ENCODE measurements at places on chromosomes 7 and 10.

DNA sequence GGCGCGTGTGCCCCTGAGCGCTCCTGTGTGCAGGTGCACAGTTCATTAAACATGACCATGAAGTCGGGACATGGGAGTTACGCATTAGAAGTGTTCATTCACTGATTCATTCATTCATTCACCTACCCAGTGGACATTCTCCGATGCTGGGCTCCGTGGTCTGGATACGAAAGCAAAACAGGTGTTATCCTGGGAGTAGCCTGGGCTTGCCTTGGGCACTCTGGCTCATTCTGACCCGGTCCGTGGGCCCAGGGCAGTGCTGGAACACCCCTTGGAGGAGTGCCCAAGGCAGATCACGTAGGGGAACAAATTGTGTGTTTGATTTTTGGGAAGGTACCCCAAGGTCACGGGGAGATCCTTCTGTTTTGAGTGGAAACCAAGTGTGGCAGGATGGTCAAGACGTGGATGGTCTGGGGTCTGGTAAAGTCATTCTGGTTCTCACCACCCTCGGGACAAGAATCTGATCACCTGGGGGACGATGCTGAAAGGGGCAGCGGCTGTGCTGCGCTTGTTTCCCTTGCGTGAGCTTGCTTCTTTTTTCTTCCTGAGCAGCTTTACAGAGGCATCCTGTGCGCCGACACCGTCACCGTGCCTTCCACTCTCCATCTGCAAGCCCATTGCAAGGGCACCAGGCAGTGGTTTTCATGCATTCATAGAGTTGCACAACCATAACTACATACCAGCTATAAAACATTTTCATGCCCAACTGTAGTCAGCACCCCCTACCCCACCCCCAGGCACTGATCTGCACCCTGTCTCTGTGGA is 10.1 kb downstream of the ELFN1 start:
- DNase-seq: no peak

- no peak for DNase-seq
Observed at GRCh38 chr10:76350583-76350982, 919.2 kb downstream of the LRMDA start.

DNA sequence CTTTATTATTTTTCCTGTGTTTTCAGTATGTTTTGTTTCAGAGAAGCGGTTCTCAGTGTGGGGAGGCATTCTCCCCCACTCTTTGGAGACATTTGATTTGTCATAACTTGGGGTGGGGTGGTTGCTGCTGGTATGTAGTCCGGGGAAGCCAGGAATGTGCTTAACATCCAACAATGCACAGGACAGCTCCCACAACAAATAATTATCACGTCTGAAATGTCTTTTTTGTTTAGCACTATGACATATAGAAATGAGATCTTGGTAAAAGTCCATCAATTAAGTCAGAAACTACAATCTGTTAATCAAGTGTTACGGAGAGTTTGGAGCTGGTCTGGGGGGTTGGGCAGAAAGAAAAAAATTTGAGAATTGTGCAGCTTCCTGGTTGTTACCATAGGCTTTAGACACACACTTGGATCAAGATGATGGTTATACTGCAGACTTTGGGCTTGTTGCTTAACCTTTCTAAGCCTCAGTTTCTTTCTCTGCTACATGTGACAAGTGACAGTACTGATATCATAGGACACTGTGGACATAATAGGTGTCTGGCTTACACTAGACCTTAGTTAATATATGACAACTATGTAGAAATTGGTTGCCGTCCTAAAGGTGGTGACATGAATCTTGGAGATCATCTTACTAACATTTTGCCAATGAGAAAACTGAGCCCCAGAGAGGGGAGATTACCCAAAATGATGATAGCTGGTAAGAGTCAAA is 113.7 kb downstream of the LRMDA start:
- DNase-seq: no peak

- no peak for DNase-seq
Observed at GRCh38 chr7:4307316-4308204, 374.5 kb upstream of the FOXK1 start.

GRCh38 chr7:44230286-44230685 is 29.5 kb downstream of the YKT6 start:
- no peak for DNase-seq

DNA sequence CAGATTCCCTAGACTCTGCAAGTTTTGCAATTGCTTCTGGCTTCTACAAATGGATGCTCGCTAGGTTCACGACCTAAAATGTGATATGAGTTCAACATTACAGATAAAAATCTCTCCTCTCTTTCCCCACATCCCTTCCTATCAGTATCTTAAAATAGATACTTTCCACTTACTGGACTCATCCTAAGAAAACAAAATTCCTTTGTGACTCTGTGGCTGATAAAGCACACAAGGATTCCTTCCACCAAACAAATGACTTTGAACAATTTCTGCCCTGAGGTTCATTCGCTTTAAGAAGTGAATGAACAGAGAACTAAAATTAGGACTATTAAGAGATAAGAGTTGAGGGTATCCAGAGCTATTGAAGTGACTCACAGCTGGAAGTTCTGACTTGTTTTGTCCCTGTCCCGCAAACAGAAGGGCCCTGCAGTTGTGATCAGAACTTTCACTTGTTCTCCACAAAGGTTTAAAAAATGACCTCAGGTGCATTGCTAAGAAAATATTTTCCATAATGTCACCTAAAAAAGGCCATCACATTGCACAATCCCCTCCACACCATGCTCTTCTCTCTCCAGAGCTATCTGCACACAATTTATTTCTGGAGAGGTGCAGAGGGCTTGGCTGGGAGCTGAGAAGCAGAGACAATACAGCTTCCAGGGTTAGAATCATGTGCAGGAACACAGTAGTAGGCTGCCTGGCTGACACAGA is 96.1 kb downstream of the PIP4K2A start:
- no peak for DNase-seq

DNA sequence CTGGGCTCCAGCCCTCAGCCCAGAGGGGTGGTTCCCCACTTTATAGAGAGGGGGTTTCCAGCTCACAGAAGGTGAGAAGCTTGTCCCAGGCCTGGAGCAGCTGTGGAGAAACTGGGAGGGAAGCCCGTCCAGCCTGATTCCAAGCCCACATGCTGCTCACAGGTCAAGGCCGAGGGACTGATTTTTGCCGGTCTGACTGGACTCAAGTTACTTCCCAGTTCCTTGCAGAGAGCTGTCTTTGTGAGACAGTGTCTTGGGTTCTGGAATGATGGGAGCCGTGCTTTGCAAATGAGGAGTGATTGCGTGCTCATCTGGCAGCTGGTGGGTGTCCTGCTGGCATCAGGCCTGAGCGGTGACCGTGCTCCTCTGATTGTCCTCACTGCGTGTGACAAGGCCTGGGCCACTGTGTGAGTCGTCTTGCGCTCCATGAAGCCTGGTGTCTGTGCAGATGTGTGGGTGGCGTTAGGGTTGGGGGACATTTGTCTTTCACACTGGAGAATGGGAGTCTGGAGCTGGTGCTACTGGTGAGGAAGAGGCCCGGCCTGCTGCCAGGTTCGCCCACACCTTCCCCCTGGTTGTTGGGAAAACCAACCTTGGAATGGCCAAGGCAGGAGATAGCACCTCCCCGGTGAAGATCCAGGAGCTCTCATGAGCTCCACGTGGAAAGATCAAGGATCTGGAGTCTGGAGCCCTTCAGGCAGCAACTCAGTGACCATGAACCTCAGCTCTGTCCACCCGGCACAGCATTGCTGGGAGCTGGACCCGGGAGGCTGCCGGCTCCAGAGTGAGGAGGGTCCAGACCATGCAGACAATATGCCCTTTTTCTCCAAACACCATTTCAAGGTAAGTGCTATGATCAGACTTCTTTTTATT is 129.6 kb downstream of the SMURF1 start:
- DNase-seq: no peak

DNA sequence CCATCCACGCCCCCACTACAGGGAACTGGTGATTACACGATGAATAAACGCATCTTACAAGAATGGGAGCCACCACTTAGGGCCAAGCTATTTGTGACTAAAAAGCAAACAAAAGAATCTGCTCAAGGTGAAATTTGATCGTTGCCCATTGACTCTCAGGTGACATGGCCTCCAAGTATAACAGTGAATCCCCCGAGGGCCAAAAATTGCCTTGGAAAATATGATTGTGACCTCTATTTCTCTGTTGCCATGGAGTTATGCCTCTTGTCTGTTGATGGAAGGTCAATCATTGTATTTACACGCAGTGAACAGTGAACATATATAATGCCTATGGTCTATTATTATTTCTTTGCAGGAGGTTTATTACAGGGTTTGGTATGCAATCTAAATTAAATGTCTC is 282.3 kb downstream of the KLF6 start:
- DNase-seq: no peak

GRCh38 chr10:29841724-29842649 is 207.2 kb upstream of the SVIL start:
- no peak for DNase-seq

DNA sequence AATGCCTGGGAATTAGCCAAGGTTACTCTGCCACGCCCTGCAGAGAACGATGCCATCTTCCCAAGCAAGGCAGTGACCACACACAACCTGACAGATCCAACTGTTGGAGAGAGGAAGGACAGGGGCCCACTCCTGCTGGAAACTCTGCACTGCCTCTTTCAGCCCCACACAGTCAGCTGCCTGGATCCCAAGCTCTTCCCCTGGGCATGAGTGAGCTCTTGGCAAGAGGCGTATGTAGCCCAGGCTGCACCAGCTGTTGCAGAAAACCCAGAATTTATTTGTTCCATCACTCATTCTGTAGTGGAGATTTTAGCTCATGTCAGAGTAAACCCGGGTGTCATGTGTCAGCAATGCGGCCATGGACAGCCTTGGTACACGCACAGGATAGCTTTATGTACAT is 135.1 kb upstream of the TRIM24 start:
- no peak for DNase-seq

DNA sequence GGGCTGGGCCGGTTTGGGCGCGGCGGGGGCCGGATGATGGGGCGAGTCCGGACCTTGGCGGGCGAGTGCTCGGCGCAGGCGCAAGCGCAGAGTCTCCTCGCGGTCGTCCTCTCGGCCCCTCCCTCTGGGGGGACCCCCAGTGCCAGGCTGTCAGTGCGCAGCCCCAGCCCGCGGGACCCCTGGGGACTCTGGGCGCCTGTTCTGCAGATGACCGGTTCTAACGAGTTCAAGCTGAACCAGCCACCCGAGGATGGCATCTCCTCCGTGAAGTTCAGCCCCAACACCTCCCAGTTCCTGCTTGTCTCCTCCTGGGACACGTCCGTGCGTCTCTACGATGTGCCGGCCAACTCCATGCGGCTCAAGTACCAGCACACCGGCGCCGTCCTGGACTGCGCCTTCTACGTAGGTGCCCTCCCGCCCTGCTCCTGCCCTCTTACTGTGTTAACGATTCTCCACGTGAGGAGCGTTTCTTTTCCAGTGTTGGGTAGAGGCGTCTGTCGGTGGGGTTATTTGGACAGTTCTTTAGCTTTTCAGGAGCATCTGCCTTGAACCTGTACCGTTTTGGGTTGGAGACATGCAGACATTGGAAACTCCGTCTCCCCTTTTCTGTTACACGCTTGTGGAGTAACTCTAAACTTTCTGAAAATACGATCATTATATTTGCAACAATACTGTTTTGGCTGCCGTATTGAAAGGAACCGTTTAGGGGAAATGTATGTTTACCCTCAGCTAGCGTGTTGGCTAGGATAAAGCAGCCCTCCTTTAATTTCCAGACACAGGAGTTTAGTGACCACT is 706 bp downstream of the BUB3 start:
- DNase-seq: no peak

DNA sequence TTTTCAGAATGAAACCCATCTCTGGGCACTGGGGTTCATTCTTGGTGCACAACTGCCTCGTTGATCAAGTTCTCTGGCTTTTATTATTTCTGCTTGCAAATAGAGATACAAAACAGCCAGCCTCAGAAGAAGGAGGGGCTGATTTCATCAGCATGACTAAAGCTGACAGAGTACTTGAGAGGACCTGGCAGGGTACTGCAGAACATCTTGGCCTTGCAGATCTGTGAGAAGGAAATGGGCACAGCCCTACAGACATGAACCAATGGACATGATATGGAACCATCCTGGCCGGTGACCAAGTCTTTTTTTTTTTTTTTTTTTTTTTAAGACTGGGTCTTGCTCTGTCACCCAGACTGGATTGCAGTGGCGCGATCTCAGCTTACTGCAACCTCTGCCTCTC is 240.6 kb downstream of the VTI1A start:
- DNase-seq: no peak

GRCh38 chr7:150756166-150756565 is 18.9 kb downstream of the GIMAP5 start:
- DNase-seq: no peak

DNA sequence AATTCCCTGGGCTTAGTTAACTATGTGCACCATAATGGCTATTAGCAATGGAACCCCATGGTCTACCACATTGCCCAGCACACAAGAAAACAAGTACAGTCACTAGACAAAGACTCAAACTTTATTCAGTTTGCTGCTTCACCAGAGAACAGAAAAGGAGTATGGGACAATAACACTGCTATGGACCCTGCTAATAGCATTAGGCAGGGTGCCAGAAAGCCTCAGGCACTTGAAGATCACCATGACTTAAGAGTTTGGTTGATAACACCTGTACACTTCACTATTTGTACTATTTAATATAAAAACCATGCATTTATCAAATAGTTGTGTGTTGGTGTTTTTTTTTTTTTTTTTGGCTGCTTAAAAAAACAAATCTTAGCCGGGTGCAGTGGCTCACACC is 159.6 kb downstream of the KMT2E start:
- DNase-seq: no peak

DNA sequence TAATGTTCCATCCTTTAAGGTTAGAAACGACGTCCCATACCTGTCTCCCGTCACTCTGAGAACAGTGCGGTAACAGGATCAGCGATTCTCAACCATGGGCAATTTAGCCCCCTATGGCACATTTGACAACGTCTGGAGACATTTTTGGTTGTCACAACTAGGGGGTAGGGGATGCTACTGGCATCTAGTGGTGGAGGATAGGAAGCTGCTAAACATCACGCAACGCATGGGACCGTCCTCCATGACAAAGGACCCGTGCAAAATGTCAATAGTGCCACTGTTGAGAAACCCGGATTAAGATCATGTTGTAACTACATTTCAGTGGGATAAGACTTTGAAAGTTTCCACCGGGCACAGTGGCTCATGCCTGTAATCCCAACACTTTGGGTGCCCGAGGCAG is 5.0 kb upstream of the PAXIP1 start:
- DNase-seq: no peak

- no peak for DNase-seq
Observed at GRCh38 chr10:89431977-89432376, 17.6 kb downstream of the IFIT5 start.

DNA sequence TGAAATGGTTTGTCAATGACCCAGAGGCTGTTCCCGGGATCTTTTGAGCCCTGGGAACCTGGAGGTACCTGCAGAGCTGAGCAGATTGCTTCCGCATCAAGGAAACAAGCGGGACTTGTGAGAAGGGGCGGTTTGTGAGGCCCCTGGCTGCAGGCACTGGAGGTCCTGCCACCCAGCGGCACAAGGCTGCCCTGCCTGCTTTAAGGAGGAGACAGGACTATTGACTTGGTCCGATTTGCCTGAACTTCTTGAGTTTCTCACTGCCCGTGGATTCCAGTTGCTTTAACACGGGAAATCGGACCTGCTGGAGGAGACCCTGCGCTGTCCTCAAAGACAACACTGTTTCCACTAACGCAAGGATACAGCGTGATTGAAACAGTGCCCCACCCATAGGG is 130.1 kb downstream of the DNAJB6 start:
- no peak for DNase-seq

- no peak for DNase-seq
Observed at GRCh38 chr7:48710995-48711394, 213.4 kb upstream of the CDC14C start.

- DNase-seq: no peak
Observed at GRCh38 chr10:128431083-128431482, 304.9 kb upstream of the MKI67 start.
